Urinary bladder (tissue), 4 donors: ENCODE measurements at places on chromosomes 13 and 19. TPM values are rescaled to one million over a fixed set of nuclear protein-coding genes. Genes with fewer than 3 reads are reported as not detected.

ATXN8OS gene
- not detected for total RNA-seq

CKM gene
- 39.0 TPM for total RNA-seq

SIGLECL1 gene
- total RNA-seq: not detected

LILRB3 gene
- total RNA-seq: 2.9 TPM

DIRAS1 gene
- 3.2 TPM for total RNA-seq

DIAPH3 gene
- total RNA-seq: 23.4 TPM

TSSK6 gene
- 0.85 TPM for total RNA-seq

ZNF580 gene
- total RNA-seq: 4.1 TPM

PRTN3 gene
- total RNA-seq: 0.26 TPM

ZNF709 gene
- 16.1 TPM for total RNA-seq

ATP1A3 gene
- 0.37 TPM for total RNA-seq

CPAMD8 gene
- total RNA-seq: 11.3 TPM

DNA sequence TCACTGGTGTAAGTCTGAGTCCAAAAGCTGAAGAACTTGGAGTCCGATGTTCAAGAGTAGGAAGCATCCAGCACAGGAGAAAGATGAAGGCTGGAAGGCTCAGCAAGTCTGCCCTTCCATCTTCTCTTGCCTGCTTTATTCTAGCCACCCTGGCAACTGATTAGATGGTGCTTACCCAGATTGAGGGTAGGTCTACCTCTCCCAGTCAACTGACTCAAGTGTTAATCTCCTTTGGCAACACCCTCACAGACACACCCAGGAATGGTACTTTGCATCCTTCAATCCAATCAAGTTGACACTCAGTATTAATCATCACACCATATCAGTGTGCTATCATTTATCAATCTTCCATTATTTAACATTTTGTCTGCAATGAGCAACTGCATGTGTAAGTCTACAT is 223.5 kb downstream of the GPC5 start:
- no peak for DNase-seq

DNA sequence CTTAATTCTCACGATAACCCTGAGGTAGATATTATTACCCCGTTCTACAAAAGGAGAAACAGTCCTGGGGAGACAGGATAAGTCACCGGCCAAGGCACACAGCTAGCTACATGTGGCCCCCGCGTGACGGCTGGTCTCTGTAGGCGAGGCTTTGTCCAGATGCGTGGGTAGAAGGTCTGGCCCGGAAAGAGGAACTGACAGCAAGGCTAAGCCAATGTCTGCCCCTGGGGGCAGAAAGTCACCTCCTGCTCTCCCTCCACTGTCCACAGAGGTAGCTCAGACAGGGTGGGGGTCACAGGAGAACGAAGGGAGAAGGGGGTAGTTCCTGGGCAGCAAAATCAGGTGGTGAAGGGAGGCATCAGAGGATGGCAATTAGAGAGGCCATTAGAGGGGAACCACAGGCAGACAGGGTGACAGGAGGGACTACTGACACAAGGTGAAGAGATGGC is 1.8 kb downstream of the APOC4 start:
- DNase-seq: no peak

GRCh38 chr13:33612641-33613638 is 205.0 kb upstream of the RFC3 start:
- no peak for DNase-seq

- no peak for DNase-seq
Observed at GRCh38 chr13:73339086-73339485, 280.3 kb downstream of the KLF5 start.

GRCh38 chr13:44266305-44266704 is 107.3 kb upstream of the SERP2 start:
- DNase-seq: no peak

GRCh38 chr19:10353793-10354391 is 14.5 kb upstream of the ICAM3 start:
- DNase-seq: no peak

GRCh38 chr19:39253374-39254149 is 4.9 kb upstream of the IFNL4 start:
- no peak for DNase-seq

DNA sequence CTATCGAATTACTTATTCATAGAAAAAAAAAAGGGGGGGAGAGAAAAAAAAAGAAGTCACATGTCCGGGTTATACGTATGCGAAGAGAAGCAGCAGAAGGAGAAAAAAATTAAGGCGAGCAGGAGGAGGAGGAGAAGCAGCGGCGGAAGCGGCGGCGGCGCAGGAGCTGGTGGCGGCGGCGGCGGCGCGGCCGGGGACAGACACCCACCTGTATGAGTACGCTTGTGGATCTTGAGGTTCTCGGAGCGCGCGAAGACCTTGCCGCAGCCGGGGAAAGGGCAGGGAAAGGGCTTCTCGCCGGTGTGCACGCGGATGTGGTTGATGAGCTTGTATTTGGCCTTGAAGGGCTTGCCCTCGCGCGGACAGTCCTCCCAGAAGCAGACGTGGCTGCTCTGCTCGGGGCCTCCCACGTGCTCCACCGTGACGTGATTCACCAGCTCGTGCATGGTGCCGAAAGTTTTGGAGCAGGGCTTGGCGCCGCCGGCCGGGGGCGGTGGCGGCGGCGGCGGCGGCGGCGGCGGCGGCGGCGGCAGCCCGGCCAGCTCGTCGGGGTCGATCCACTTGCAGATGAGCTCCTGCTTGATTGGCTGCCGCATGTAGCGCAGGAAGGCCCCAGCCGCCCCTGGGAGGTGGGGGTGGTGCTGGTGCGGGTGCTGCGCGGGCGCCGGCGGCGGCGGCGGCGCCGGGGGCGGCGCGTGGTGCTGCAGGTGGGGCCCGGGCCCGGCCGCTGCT is 1.5 kb downstream of the ZIC5 start:
- no peak for DNase-seq

GRCh38 chr13:47206111-47206510 is 309.3 kb upstream of the HTR2A start:
- no peak for DNase-seq

GRCh38 chr13:25088562-25089221 is 7.2 kb upstream of the PABPC3 start:
- no peak for DNase-seq

DNA sequence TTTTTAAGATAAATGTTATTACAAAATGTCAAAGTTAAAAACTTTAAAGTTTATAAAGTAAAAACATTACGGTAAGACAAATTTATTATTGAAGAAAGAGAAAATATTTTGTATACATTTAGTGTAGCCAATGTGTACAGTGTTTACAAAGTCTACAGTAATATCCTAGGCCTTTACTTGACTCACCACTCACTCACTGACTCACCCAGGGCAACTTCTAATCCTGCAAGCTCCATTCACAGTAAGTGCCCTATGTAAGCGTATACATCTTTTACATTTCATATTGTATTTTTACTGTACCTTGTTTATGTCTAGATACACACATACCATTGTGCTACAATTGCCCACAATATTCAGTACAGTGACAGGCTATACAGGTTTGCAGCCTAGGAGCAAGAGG is 448.2 kb downstream of the KCTD12 start:
- no peak for DNase-seq

DNA sequence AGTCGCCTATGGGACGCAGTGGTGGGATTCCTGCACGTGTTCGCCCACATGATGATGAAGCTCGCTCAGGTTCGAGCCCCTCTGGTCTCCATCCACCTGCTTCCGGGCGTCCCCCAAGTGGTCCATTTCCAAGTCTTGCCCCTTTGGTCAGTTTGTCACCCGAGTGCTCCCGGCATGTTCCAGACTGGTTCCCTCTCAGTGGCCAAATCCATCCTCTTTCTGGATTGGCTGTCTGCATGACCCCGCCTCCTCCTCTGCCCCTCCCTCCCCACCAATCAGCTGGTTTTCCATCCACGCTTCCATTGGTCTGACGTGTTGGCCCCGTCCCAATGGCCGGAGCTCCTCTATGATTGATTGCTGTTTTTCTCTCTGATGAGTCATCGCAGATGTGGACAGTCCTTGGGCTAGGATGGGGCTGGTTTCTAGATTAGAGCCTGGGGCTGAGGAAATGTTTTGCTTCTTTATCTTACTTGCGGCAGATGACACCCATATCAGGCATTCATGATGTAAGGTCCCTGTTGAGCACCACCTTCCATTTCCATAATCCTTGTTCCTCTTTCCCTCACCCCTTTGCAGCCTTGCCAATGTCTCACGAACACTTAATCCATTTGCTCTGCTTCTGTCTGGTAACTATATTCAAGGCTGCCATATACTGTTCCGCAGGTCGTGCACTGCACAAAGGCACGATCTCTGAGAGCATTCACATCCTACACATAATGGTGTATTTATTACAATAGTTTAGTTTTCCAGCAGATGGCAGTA is 73.8 kb downstream of the MAP4K1 start:
- peak; percentile 13 for DNase-seq

- no peak for DNase-seq
Observed at GRCh38 chr19:20067943-20068342, 9.9 kb upstream of the ZNF90 start.

DNA sequence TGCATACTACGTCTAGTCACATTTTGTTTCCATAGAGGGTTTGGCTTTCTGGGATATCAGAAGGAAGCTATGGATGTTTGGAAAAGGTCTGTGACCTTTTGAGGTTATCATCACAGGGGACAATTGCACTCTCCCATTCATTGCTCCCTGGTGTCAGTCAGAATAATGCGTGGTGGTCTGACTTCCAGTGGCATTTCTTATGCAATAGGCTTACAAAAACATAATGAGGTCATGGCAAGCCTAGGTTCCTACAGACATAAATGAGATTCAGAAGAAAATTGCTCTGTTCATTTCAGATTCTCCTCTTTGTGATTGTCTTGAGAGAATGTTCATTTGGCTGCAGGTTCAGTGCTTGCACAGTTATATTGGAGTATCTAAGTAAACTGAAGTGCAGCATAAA is 54.6 kb downstream of the ARHGAP35 start:
- no peak for DNase-seq

DNA sequence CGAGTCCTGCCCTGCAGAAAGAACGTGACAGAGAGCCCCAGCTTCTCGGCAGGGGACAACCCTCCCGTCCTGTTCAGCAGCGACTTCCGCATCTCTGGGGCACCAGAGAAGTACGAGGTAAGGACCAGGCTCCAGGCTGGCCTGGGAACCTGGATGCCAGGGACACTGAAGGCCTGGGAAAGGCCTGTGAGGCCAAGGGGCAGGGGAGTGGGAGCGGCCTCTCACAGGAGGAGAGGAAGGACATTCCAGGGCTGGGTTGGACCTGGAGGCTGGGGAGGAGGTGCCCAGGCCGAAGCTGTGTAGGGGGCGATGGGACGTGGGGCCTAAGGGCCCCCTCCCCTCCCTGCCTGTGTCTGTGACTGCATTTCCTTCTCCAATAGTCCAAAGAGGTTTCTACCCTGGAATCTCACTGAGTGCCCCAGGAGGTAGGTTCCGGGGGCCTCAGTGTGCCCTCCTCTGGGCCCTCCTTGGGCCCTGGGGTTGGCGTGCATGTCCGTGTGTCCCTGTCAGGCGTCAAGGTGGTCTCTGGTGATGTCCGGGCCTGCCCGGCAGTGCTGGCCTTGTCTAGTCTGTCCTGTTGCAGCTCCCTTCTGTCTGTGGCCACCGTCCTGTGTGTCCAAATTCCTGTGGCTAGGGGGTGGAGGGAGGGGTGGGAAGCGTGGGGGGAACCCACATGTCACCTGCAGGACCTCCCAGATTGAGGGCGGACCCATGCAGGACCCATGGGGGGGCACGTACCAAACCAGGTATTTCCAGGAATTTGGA is 16.9 kb upstream of the CD22 start:
- DNase-seq: no peak

DNA sequence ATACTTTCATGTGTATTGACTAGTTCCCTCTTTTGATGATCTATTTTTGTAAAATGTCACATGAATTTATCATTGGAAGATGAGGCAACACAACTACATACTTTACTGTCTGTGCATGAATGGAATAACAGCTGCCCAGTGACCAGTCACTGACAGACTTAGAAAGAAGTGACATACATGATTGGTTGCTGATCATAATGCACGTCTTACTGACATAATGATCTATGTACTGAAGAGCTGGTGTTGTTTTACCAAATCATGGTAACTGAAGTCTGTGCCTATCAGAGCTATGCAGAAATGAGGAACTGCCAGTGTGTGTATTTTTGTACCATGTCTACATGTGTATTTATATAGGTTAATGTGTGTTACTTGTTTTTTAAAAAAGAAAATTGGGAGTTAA is 26.5 kb downstream of the GPR18 start:
- DNase-seq: no peak

- no peak for DNase-seq
Observed at GRCh38 chr19:10968527-10969135, 7.8 kb downstream of the SMARCA4 start.

GRCh38 chr19:1452802-1453524 is 3.0 kb downstream of the APC2 start:
- no peak for DNase-seq

- no peak for DNase-seq
Observed at GRCh38 chr13:73687087-73687486, 447.1 kb downstream of the KLF12 start.

GRCh38 chr13:30696278-30697176 is 38.8 kb upstream of the ALOX5AP start:
- no peak for DNase-seq

DNA sequence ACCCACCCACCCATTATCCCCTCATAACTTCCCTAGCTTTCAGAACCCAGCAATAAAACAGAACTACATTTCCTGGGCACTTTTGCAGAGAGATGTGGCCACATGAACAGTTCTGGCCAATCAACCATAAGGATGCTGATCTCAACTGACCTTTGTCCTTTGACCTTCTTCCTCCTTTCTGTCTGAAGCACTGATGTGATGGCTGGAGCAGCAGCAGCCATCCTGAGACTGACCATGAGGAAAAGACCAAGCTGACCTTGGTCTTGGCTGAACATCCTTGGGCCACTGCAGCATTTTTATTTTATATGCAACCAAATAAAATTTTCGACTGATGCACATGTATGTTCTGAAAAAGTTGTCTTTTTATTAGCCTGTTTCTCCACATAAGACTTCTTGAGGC is 33.1 kb upstream of the CACNA1A start:
- DNase-seq: no peak

DNA sequence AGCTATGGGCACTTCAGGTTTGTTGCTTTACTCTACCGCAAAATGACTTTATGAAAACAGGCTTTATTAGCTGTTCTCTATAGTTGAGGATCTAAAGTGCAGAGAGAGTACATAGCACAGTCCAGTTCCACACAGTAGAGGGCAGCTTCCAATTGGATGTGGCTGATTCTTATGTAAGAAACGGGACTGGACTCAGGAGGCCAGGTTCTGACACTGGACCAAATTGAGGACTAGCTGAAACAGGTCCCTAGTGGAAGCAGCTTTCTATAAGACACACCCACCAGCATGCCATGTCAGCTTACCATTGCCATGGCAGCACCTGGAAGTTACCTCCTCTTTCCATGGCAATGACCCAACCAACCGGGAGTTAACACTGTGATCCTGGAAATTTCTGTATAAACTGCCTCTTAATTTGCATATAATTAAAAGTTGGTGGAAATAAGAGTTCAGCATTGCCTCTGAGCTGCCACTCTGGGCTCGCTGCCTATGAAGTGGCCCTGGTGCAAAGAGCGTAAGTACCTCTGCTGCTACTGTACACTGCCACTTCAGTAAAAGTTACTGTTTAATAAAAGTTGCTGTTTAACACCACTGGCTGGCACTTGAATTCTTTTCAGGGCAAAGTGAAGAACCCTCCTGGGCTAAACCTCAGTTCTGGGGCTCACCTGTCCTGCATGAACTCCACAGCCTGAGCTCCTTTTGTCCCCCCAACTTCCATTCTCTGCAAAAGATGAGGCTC is 211.9 kb upstream of the SLC10A2 start:
- no peak for DNase-seq

- DNase-seq: no peak
Observed at GRCh38 chr13:24308488-24309020, 826 bp upstream of the C1QTNF9 start.

GRCh38 chr13:90415902-90416301 is 931.6 kb upstream of the MIR17HG start:
- no peak for DNase-seq
